ENCODE measurements at places on chromosomes 6 and 20.

DNA sequence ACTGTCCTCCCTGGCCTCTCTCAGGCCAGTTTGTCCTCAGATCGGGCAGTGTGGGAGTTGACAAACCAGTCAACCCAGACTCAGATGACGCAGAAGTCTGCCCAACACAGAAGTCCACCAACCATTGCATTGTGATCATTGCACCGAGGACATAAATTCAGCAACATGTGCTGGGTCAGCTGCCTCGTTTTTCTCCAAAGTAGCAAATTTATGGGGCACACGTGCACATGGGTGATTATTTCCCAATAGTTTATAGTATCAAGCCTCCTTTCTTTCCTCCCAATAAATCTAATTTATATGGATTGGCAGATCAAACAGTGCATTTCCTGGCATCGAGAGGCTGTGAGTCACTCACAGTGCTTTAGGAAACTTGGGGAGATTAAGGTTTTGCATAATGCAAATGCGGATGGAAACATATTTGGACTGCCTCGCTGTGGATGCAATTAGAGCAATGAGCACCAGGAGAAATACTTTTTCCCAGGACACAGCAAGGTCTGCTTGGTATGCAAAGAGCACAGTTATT, 413.7 kb upstream of the SULF2 start:
- DNase-seq = no peak

GRCh38 chr6:40097590-40097989, 163.3 kb upstream of the MOCS1 start:
- no peak for DNase-seq

DNA sequence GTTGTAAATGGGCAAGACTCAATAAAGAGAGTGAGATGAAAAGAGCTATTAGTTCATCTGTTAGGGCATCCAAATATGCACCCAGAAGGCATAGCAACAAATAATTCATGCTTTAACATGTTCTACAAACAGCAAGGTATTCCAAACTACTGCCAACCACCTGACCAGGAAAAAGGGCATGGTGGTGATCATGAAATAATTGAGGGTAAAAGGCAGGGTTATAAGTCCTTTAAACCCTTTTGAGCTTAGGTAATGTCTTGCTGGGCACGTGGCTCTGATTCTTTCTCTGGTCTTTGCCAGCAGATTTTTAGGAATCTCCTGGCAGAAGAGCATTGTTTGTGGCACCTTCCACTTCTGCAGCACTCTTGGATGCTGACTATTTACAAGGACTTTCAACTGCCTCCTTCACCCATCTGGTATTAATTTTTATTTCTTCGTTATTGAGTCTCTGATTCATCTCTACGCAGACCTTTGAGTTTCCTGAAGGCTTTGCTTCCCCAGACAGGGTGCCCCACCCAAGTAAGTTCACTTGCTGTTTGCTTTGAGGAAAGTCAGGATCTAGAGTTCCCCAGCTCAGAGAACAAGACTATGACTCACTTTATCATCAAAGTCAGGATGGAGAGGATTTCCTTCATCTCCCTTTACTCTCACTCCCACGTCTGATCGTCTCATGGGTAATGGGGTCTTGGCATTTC, 83.4 kb upstream of the NEDD9 start:
- no peak for DNase-seq

DNA sequence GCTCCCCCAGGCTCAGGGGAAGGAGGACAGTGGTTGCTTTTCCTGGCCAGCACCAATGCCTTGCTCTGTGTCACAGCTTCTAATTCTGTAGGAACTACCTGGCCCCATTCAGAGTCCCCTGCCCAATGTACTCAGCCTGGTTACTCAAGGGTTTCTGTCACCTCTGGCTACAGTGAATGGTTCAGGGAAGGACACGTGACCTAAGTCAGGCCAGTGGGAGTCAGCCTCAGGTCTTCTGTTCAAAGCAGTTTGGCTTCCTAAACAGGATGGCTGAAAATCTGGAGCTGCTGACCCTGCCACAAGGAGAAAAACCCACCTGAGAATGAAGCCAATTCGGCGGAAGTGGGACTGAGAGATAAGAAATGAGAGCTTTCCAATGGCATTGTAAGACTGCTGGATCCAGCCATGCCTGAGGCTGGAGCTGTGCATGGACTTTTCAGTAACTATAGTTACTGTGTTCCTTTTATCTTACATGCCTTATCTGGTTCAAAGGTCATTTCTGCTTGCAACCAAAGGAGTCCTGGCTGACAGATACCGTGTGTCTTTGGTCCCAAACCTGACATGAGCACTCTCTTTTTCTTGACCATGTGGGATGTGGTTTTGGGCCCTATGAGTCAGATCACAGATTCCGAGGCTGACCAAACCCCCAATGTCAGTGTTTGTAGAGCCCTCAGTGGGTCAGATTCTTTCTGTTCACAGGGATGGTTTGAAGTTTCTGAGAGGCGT, 104.3 kb downstream of the SULF2 start:
- DNase-seq = no peak

DNA sequence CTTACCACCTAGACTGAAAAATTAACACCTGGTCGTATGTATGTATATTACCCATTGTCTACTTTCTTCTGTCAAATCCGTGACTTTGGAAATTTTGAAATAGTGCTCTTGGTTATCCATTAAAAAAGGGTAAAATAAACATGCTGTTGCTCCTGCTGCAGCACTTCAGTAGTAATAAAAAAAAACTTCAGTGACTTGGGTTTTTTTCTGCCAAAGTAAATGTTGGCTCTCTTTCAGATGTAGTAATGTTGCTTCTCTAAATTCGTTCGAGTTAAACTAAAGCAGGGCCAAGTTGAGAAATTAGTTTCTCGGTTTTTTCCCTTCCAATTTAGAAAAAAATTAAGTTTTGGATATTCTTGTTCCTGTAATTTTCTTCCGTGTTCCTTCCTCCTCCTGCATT, 34.2 kb downstream of the JARID2 start:
- no peak for DNase-seq
